Natural killer cell treated with Interleukin-12 subunit alpha and Interleukin-12 subunit beta and Interleukin-15 and Interleukin-18, amount 100 ng/mL, for 72 hours (primary cell): ENCODE measurements at places on chromosomes 3 and 15. TPM values are rescaled to one million over a fixed set of nuclear protein-coding genes. Genes with fewer than 3 reads are reported as not detected.

- no peak for DNase-seq
These were observed 386.3 kb downstream of the ZIC1 start for GRCh38 chr3:147795418-147795817.

- no peak for DNase-seq
These were observed 1202.7 kb downstream of the OTOL1 start for GRCh38 chr3:162699291-162699690.

- no peak for DNase-seq
These were observed 78.9 kb downstream of the ESYT3 start for GRCh38 chr3:138513090-138513843.

- no peak for DNase-seq
These were observed 116.9 kb downstream of the GABRG3 start for GRCh38 chr15:27087651-27088583.

- no peak for DNase-seq
These were observed 3.1 kb downstream of the MYO1E start for GRCh38 chr15:59369597-59369996.

GRCh38 chr3:131250466-131250865, 131.1 kb upstream of the NUDT16 start:
- DNase-seq = no peak

DNA sequence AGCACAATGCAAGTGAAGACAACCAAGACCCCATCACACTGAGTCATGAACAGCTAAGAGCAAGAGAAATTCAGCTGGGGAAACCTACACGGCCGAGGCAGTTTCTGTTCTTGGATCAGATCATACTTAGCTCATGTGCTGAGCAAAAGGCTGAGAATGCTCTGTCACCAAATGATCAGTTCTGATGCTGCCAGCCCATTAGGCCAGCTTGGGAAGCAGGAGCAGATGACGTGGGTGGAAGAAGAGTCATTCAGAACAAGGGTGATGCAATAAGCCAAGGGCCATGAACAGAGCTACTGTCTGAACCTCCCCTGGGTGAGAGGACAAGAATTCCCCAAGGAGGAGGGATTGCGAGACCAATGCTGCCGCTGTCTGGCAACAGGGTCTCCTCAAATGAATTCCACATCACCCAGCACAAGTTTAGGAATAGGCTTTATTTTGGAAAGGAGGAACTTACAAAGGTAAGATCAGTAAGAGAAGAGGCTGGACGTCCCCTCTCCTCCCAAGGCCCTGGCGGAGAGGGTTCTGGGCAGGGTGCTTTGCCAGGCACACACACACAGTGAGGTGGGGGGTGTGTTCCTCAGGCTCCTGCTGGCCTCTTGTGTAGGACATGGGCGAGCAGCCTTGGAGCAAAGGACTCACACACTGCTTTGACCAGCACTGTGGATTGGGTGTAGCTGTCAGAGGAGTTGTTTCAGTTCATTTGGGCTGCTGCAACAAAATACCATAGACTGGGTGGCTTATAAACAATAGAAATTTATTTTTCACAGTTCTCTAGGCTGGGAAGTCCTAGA, 65.6 kb upstream of the CTXND1 start:
- no peak for DNase-seq

GRCh38 chr3:174495311-174495710, 363.8 kb upstream of the NAALADL2 start:
- DNase-seq = no peak

GRCh38 chr3:59809016-59809415, 759.2 kb upstream of the CFAP20DC start:
- DNase-seq = no peak

DNA sequence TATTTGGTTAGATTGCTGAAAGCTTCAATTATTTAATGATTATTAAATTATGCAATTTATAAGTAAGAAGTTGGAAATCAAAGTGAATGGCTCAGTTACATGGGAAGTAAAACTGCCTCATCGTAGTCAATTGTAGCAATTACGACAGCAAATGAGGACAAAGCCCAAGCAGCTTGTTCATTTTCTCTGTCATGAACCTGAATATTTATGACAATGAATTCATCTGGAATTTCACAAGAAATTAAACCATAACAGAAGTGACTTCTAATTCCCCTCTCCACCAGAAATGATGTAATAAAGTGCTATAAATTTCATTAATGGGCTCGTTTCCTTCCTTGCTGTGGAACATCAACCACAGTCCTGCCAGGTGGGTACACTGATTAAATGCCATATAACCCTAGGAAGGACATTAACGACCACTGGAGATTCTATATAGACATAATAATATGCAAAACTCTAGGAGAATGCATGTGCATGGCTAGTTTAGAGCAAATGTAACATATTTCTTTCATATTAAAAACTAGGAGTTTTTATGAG, 273.8 kb upstream of the DCBLD2 start:
- DNase-seq = no peak

DNA sequence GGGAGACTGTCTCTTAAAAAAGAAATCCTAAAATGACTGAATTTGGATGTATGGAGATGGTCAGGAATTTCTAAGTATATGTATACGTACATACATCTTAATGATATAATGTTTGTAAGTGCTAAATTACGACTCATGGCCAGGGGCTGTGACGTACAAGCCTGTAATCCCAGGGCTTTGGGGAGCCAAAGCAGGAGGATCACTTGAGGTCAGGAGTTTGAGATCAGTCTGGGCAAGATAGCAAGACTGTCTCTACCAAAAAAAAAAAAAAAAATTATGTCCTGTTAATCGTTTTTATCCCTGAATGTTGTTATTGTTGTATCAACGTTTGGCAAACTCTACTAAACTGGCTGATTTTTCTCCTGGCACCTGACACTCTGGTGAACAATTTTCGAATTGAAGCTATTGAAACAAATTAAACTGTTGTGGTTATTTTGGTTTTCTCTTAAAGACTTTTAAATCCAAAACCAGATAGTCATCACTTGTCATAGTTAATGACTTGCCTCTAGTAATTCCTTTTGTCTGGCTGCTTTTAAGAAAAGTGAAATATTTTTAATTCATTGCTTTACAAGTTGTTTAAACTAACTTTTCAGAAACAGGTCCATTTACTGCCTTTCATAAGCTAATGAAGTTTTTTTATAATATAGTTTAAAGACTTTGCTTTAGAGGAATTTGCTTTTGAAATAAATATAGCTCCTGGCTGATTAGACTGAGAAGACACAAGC, 7.0 kb downstream of the MORF4L1 start:
- no peak for DNase-seq

DNA sequence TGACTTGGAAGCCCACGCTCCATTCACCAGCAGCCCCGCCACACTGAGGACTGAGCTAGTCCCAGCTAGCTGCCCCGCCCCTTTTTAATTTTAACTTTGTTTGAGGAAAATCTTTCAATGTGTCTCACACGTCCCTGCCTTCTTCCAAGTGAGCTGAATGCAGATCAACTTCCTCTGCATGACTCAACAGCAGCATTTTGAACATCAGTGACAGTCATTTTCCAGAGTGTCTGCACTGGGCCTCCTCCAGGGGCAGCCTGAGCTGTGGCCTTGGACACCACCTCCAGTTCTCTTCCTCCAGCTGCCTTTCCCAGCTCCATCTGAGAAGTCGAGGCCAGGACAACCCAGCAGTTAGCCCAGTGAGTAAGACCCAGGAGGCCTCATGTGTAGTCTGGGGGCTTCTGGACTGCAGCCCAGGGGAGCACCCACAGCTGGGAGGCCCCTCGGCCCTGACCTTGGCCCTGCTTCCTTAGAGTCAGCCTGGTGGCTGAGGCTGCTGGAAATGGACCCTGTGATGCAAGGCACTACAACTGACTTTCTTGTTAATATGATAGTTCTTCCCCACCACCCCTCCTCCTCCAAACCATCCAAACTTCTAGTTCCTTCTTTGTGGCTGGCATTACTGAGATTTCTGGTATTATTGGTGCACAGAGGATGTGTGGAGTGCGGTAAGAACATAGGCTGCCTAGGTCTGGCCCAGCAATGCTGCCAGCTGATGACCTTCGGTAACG, 21.4 kb upstream of the ESYT3 start:
- DNase-seq = no peak

- DNase-seq = no peak
These were observed 69.7 kb upstream of the LINGO1 start for GRCh38 chr15:77702211-77702957.

- no peak for DNase-seq
These were observed 1345.6 kb downstream of the NSUN3 start for GRCh38 chr3:95408464-95408862.

GRCh38 chr15:100109486-100110035, 232.2 kb downstream of the ADAMTS17 start:
- DNase-seq = no peak

DNA sequence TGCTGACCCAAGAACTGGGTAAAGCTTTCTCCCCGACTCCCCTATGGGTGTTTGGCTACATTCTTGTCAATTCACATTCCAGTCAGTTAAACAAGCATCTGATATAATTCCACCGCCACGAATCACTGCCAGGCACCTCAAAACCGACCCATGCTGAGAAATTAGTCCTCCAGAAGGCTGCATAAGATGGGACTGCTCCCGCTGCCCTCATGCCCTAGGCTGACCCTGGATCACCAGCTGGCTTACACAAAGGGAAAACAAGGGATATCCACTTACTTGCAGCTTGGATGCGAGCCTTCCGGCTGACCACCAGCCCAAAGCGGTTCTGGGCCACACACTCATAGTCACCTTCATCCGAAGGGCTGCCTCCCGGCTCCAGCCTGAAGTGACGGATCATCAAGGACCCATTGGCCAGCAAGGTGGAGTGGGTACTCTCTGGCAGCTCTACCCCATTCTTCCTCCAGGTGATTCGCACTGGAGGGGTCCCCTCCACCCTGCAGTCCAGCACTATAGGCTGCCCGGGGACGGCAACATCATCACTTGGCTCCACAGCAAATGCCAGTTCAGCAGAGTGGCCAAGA, 2.9 kb downstream of the IGDCC3 start:
- no peak for DNase-seq

DNA sequence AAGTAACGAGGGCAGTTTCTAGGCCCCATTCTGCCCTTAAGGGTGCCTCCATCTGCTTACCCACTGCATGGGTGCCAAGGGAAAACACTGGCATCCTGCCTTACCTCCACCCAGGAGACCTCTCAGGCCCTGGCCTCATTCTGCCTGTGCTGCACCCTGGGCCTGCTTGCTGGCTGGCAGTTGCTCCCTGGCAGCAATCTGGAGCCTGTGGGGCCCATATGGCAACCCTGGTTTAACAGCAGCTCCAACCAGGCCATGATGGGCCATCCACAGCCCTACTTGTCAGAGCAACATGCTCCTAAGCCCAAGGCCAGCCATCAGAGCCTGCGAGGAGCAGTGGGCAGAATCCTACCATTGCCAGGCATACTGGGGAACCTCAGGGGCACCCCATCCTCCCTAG, 3.7 kb downstream of the C3orf18 start:
- no peak for DNase-seq

DNA sequence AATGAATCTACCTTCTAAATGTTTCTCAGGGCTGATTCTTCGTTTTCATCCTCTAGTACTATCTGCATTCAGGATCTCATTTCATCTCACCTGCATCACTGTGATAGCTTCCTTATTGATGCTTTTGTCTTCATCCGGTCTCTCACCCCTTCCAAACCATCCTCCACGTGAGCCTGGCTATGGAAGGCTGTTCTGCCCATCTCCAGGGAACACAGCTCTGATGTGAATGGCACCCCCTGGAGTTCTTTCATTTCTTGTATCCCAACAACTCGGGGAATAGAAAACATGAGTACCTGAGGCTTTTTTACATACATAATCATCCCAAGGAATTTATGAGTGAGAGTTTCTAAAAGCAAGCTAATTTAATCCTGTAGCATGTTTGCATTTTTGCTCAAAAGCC, 8.8 kb upstream of the DPPA4 start:
- no peak for DNase-seq

GRCh38 chr3:48656061-48656840, 6.4 kb downstream of the CELSR3 start:
- peak; percentile 89 for DNase-seq

- DNase-seq = no peak
These were observed 255.8 kb downstream of the SLCO3A1 start for GRCh38 chr15:92109191-92109873.

DNA sequence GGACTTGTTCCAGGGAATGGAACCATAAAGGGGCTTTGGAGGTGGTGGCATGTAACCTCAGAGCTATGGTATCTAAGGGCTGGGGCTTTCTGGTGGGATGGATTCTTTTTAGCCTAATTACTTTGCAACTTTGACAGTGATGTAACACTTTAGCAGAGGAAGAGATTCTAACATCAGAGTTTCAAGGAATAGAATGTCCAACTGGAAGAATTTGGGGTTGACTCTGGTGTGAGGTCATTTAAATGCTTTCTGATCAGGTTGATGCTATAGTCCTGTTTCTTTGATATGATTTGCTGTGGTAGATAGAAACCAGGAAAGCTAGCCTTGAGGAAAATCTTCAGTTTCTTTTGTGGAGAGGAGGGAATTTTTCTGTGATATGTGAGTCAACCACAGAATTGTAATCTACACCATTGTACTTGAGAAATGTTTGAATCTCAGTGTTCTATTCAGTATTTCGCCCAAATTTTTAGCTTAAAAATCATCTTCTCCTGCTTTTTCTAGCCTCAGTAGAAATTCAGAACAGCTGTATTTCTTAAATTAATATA, 40.0 kb downstream of the ATP2C1 start:
- no peak for DNase-seq

- DNase-seq = no peak
These were observed 90.3 kb downstream of the FMN1 start for GRCh38 chr15:33104212-33104611.

- DNase-seq = no peak
These were observed 42.8 kb upstream of the UBE2E1 start for GRCh38 chr3:23762759-23763477.

GRCh38 chr15:62709261-62709660, 333.3 kb upstream of the TPM1 start:
- DNase-seq = no peak

GRCh38 chr15:78061963-78062427, 15.5 kb downstream of the TBC1D2B start:
- no peak for DNase-seq

- DNase-seq = no peak
These were observed 3.0 kb downstream of the IL12A start for GRCh38 chr3:159991591-159991990.

DNA sequence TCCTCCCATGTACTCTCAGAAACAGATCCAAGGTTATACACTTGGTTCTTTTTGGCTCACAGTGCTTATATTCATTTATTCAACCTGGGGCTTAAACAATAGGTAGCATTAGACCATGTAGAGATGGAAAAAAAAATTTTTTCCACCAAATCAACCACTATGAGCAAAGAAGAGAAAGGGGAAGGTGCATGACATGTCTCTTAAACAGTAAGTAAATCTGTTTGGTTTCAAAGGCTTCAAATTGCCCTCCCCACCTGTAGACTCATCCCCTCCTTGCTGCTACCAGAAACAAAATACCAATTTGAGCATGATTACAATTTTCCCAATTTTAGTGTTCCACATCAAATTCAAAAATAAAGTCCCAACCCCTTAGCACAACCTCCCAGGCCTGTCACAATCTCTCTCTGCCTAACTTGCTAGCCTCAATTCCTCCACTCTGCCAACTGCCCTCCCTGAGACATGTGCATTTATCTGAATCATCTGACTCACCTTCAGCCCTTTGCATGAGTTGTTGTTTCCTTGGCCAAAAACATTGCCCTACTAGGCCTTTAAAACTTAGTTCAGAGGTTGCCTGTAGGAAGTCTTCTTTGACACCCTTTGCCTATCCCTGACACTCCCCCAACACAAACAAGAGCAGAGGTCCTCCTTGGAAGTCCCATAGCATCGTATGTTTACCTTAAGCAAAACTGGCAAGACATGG, 30.3 kb upstream of the TSC22D2 start:
- DNase-seq = no peak

Gene CD86
- 3.2 TPM for total RNA-seq

Gene GNAI2
- total RNA-seq = 413 TPM

Gene DNAJC17
- 62.6 TPM for total RNA-seq

Gene FILIP1L
- not detected for total RNA-seq

Gene SLC2A2
- total RNA-seq = not detected

Gene B4GALT4
- total RNA-seq = 38.4 TPM

Gene INSYN1
- total RNA-seq = not detected

Gene CSPG4
- not detected for total RNA-seq
